Stimulated activated CD4-positive, alpha-beta T cell treated with anti-CD3 and anti-CD28 coated beads, Interleukin-2, amount 100 ng/mL, for 48 hours (primary cell): ENCODE measurements at places on chromosomes 5 and 9.

GRCh38 chr5:125410537-125411070, 664.2 kb upstream of the ZNF608 start:
- DNase-seq = no peak

DNA sequence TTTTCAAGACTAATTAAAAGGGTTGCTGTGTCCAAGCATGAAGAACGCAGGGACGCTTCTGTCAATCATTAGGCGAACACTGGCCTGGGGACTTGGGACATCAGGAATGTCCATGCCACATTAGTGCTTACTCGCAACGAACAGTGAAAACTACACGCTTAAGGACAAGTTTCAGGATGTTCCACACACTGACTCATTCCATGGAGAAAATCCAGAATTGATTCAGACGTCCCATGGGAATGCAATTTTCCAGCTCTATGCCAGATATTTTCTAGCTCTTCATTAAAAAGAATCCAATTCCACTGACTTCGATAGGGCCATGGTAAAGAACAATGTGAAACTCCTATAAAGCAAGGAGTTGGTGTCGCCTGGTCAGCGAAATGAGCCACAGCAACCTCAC, 98.2 kb downstream of the CAMSAP1 start:
- DNase-seq = no peak

DNA sequence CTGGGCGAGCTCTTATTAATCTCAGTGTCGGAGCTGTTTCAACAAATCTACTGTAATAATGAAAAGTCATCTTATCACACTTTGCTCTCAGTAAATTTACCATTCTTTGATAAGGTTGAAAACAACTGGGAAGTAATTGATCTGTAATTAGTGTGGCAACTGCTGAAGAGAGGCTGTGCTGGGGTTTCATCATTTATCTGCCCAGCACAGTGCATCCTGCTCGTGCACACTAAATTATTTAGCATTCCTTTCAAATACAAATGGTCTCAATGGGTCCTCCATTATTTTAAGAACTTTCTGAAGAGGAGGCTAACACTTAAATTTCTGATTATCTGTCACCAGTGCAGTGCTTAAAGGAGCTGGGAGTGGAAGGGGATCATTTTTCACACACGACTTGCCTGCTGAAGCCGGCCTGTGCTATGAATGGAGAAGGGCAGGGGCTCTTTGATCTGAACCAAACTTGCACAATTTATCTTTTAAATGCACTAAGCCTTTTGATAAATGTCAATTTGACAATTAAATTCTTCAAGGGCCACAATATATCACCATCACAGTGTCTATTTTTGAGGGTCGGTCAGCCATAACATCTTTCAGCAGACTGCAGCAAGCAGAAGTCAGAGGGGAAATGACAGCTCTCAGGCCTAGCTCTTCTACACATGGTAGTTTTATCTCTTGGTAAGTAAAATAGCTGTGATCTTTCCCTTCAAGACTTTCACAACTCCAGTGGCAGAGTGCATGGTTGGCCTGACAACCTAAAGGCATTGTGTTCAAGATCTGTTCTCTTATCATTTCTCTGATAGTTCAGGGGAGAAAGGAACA, 106.4 kb upstream of the EFNA5 start:
- no peak for DNase-seq

DNA sequence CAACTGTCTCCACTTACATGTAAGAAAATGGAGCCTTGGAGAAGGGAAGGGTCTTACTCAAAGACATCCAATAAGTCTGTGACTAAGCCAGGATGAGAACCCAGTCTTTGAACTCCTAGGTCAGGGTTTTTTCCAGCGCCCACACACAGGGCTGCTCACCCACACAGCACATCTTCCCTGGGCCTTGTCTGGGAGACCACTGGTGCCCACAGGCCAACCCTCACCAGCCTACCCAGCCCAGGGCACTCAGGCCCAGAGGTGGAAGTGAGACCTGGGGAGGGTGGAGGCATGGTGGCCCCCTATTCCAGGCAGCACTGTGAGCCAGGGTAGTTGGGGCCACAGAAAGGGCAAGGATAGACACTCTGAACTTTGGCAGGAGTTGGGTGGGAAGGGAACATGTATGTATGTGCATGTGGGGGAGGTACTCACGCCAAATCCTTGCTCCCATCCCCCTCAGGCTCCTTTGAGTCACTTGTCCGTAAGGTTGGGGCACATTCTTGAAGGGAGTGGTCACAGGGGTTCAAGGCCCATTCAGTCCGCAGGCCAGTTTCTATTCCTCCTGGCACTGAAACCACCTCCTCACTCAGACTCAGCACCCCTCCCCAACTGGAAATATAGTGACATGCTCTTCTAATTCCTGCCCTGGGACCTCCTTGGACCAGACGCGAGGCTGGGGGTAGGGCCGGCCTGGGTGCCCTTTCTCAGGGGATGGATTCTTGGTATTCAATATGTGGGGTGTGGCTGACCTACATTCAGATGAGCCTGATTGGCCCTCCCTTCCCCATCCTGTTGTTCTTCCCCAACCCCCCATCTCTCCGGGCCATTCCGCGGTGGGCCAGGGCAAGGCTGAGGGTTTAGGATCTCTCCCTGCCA, 2.9 kb upstream of the SLC4A9 start:
- DNase-seq = no peak

DNA sequence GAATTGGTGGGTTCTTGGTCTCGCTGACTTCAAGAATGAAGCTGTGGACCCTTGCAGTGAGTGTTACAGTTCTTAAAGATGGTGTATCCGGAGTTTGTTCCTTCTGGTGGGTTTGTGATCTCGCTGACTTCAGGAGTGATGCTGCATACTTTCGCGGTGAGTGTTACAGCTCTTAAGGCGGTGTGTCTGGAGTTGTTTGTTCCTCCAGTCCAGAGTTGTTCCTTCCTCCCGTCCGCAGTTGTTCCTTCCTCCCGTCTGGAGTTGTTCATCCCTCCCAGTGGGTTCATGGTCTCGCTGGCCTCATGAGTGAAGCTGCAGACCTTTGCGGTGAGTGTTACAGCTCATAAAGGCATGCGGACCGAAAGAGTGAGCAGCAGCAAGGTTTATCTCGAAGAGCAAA, 159.6 kb upstream of the ADAMTSL1 start:
- DNase-seq = no peak

DNA sequence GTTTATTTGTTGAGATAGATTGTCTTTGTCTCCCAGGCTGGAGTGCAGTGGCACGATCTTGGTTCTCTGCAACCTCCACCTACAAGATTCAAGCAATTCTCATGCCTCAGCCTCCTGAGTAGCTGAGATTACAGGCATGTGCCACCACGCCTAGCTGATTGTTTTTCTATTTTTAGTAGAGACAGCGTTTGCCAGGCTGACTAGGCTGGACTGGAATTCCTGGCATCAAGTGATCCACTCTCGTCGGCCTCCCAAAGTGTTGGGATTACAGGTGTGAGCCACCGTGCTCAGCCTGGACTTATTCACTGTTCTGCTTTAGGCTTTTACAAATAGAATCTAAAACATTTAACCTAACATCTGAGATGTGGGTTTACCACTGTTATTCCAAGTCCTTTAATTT, 91.3 kb downstream of the COMMD10 start:
- DNase-seq = no peak

DNA sequence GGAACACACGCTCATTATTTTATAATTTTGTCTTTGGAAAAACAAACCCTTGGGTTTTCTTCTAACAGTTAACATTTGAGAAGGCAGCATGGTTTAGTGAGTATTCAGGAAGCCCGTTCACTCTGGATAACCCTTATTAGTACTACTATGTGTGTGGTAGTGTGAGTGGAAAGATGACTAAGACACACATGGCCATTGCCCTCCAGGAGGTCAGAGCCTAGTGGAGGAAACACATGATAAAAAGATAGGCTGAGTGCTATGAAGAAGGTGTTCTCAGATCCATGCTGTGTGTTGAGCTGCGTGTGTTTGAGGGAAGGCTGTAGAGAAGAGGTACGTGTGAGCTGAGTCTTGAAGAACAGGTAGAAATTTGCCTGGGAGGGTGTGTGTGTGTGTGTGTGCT, 8.4 kb downstream of the C5orf47 start:
- DNase-seq = no peak

- no peak for DNase-seq
These were observed 427.7 kb downstream of the PRELID2 start for GRCh38 chr5:145407300-145408047.

DNA sequence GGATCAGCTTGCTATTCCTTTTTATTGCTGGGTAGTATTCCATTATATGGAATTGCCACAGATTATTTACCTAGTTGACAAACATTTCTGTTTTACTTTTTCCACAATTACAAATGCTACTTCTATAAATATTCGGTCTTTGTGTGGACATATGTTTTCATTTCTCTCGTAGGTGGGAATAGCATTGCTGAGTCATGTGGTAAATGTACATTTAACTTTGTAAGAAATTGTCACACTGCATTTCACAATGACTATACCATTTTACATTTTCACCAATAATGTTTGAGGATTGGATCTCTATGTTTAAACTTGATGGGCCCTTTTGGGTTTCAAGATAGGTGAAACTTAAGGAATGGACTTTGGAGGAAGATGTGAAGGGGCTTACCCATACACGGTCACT, 19.7 kb downstream of the RAI14 start:
- DNase-seq = no peak

GRCh38 chr9:14869671-14870070, 40.6 kb downstream of the FREM1 start:
- DNase-seq = no peak

- no peak for DNase-seq
These were observed 52.3 kb downstream of the POC5 start for GRCh38 chr5:75664979-75665378.

DNA sequence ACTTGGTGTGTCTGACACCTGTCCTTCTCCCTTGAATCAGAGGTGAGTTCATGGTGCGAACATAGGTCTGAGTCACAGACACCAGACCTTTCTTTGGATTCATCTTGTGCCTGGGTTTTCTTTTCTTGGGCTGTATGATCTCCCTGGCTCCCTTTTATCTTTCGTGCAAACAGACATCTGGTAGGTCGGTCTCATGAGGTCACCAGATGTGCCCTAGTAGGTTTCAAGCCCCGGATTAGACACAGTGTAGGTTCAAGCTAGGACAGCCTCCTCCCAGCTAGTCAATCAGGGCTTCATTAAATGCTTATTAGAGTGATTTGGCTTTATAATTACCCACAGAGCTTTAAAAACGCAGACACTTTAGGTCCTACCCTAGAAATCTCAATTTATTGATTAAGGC, 106.0 kb upstream of the MYO10 start:
- no peak for DNase-seq

DNA sequence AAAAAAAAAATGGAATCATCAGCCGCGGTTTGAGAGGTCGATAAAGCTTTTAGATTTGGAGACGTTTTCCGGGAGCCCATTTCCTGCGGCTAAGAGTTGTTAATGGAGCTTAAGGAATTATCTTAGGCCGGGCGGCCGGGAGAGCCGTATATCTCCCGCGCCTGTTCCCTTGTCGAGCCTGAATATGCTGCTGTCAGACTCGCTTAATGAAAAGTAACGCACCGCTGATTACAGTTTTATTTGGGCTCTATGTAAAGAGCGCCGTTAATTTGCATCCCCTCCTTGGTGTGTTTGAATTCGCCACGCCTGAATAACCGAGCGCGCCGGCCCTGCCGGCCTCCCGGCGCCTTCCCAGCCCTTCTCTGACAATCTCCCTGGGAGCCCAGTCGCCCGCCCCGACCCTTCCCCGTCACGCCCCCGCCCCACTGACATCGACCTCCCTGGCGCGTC, 7.9 kb downstream of the IRX4 start:
- no peak for DNase-seq

DNA sequence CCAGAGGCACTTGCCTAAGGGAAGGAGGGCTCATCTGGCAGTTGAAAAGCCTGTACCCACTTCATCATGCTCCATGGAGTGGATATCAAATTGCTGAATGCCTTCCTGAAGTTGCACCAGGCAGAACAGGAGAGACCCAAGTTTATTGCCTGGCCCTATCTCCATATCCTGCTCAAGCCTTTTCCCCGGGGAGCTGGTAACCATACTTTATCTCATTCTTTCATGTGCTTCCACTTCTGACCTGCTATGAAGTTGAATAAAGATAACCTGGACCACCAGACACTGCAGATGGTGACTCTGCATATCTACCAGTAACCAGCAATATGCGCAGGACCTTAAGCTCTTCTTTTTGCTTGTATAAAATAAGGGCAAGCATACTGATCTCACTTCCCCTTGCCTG, 1397.5 kb upstream of the CDH6 start:
- DNase-seq = no peak

DNA sequence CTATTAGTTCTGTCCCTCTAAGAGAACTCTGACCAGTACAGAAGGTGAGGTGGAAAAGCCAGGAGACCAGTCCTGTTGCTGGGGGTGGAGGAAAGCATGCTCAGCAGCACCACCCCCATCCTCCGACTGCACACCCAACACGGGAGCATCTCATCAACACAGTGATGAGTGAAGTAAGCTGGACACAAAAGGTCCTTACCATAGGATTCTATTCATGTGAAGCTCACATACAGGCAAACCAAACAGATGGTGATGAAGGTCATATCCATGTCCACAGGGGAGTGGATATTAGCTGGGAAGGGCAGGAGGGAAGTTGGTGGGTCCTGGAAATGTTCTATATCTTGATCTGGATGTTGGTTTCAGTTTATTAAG, 14.8 kb upstream of the MARCHF6 start:
- no peak for DNase-seq

DNA sequence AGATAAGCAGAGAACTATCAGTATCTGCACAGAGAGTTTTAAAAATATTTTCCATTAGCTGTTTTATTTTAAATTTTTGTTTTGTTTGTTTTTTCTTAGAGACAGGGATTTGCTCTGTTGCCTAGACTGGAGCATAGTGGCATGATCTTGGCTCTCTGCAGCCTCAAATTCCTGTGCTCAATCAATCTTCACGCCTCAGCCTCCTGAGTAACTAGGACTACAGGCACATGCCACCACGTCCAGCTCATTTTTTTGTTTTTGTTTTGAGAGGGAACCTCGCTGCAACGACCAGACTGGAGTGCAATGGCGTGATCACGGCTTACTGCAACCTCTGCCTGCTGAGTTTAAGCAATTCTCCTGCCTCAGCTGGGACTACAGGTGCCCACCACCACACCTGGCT, 138.2 kb upstream of the LPAR1 start:
- no peak for DNase-seq

DNA sequence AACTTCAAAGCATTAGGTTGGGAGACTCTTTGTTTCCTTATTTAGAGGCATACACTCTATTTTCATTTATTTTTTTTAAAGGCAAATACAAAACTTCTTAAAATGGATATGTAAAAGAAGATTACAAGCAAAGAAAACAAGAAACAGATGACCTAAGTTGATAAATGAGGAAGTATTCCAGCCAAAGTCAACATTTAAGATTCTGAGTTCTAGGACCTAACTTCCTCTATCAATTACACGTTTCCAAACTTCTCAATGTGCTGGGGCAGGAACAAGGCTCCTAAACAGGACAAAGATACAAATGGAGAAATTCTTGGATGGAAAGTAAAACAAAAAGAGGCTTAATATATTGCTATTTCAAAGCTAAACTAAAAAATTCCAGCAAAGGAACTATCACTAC, 89.5 kb downstream of the TLE1 start:
- no peak for DNase-seq
